ENCODE measurements at places on chromosomes 16 and 17. TPM values are rescaled to one million over a fixed set of nuclear protein-coding genes. Genes with fewer than 3 reads are reported as not detected.
A peak's percentile ranks its signal among the peaks of the same experiment; 100 is the strongest.

The TMEM92 gene
- total RNA-seq = not detected

The PERCC1 gene
- not detected for total RNA-seq

The CCDC200 gene
- not detected for total RNA-seq

The ZNF287 gene
- 9.1 TPM for total RNA-seq

The NRN1L gene
- total RNA-seq = 0.80 TPM

DNA sequence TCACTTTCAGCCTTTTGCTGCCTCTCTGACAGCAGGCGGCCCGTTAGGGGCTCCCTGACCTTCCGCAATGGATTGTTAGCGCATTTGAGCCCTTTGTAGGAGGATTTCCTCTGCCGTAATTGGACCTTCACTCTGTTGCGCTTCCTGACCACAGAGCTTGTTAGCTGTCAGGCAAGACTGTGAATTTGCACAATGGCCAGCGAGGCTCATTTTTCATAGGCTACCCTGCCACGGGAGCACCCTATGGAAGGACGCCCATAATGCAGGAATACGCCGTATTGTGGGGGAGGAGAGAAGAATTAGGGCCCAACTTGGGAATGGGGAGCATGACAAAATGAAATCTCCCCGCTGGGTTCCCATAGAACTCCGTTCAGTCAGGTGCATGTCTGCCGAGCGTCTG lies 205.2 kb upstream of the NLRP1 start:
- DNase-seq = no peak

GRCh38 chr17:74631468-74632450 lies 8.2 kb upstream of the CD300E start:
- peak; percentile 35 for DNase-seq

DNA sequence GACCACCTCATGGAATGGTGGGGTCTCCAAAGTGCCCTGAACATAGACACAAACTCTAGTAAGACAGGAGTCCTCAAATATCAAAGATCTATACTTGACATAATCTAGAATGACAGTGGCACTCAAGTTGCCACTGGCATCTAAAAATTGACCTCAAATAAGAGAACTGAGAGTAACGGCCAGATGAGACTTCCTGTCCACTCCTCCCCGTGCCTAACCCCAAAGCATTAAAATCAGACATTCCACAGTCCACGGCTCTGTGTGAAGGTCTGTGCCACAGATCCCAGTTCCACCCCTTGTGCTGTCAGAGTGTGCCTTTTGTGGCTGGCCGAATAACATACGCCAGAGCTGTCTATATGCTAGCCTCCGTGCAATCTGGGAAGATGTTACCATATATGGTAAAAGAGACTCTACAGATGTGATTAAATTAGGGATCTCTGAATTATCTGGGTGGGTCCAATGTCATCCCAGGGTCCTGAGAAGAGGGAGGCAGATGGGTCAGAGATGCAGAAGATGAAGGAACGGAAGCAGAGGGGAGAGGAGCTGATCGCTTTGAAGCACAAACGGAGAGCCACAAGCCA lies 21.0 kb upstream of the EVPL start:
- peak; percentile 71 for DNase-seq

GRCh38 chr17:2044263-2044894 lies 2.6 kb downstream of the OVCA2 start:
- DNase-seq = no peak

Measured in OCI-LY7 (cell line).